ENCODE measurements at places on chromosomes 6 and 20.

DNA sequence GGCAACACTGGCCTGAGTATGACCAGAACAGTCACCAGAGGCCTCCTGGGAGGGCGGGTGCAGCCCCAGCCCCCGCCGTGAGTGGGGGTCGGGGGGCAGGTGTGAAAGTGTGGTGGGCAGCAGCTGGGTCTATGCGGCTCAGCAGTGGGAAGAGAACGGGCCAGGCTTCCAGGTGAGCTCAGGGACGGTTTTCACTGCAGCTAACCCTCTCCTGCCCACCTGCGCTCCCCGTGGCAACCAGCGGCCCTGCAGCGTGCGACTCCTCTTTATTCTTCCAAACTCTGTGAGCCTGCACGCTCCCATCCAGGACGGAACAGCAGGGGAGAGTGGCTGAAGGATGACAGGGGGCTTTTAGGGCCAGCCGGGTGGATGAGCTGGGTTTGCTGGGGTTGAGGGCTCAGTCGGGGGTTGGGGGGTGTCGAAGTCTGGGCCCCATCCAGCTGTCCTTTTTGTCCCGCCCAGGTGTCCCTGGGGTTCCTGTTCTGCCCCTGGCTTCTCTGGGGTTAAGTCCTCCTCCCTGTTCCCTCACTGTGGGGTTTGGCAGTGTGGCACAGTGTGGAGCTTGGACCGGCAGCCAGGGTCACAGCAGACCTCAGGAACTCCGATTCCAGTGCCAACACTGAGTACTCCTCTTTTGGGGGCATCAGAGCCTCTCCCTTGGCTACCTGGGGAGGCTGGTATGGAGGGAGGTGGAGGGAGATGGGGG is 859 bp upstream of the BIRC7 start:
- no peak for DNase-seq

- no peak for DNase-seq
These were observed 1.7 kb downstream of the THBS2 start for GRCh38 chr6:169251822-169252504.

DNA sequence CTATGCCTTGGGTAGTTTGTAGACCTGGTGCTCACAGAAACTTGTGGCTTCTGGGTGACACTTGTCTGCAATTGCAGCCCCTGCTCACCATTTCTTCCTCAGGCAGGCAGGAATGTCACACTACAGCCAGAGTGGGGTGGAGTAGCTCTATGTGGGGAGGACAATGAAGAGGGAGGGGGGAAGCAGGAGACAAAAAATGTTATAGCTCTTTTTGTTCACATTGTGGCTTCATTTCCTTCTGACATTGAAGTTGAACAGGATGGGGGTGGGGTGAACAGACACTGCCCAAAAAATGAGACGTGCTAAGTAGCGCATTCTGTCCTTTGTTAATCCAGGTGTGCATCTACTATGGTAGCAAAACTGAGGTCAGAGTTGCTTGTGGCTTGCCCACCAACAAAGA is at the start of gene THEMIS:
THEMIS (minus strand) TSS at position 124 of the 400 bp plus-strand sequence. CDS start 126 bp downstream, outside the sequence.
- DNase-seq: no peak

- no peak for DNase-seq
These were observed 51.0 kb upstream of the SUPT3H start for GRCh38 chr6:45428727-45429126.

Data from stimulated activated CD4-positive, alpha-beta T cell treated with anti-CD3 and anti-CD28 coated beads, Interleukin-1b, Interleukin-23, amount 100 ng/mL, for 1 hour (primary cell).